NCI-H1694 (cell line): ENCODE measurements at places on chromosomes 1 and 21.

DNA sequence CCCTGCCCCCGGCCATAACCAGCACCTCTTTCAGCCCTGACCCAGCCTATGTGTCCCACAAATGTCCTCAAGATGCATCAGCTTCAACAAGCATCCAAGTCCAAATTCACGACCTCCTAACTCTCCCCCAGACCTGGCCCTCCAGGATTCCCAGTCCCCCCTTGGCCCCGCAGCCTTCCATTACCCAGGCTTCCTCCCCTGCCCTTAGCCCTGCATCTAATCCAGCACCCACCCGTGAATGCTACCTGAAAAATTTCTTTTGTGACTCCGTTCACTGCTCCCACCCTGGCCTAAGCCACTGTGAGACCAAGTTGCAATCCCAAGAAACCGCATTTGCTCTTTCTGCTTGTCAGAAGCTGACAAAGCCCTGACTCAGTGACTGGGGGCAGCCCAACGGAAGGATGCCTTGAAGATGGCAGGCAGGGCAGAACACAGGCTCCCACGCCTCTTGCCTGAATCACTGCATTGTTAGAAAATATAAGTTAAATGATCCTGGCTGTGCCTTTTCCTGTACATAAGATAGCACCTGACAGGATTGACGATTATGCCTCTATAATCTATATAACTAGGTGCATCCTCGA lies 939 bp upstream of the MFAP2 start:
- DNase-seq: no peak

GRCh38 chr1:66415866-66416265 lies 118.1 kb upstream of the SGIP1 start:
- no peak for DNase-seq

DNA sequence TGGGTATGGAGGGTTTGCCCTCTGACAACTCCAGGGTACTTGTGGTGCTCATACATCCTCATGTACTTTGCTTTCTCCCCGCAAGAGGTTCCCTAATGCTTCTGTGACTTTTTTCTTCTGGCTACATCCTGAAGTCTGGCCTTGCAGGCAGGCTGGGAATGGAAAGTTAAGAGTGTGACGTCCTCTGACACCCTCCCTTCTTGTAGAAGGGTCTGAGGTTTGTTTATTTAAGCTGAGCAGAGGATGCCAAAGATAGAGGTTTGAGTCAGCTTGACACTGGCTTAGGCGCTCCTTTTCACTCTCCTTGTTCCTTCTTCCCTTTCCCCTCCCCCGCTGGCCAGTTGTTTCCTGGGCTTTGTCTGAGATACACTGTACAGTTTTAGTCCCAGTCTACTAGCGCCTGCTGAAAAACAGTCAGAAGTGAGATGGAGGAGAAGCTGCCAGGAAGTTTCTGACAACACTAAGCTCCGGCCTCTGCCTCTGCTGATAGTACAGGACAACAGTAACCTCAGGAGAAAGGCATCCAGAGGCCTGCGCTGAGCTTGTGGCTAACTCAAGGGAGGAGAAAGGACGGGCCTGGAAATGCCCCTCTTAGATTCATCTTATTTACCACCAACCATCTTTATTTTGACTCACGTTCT lies at the start of gene MACF1:
Gene MACF1, plus strand, starts transcription at position 255 of the 641 bp plus-strand sequence. Its CDS starts 328 bp downstream, at position 583.
- DNase-seq: no peak

GRCh38 chr1:78497201-78497600 lies 6.4 kb downstream of the PTGFR start:
- no peak for DNase-seq

DNA sequence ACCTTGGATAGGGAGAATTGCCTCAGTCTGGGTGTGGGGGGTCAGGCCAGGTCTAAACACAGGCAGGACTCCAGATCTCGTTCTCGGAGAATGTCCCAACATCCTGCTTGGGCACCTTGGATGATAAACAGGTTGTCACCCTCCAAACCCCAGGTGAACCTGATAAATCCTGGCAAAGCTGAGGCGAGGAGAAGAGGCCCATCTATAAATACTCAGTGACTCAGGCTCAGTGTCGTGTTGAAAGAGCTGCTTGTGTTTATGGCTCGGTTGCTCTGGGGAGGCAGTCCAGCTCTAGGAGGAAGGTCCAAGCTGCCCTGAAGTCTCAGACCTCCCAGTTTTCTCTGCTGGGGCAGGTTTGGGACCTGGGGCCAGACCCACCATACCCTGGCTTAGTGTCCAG lies 15.8 kb upstream of the TRIM63 start:
- DNase-seq: no peak

- no peak for DNase-seq
These were observed 4.4 kb downstream of the NBPF1 start for GRCh38 chr1:16608838-16609560.

GRCh38 chr1:168400139-168400538 lies 119.5 kb downstream of the TBX19 start:
- DNase-seq: no peak

DNA sequence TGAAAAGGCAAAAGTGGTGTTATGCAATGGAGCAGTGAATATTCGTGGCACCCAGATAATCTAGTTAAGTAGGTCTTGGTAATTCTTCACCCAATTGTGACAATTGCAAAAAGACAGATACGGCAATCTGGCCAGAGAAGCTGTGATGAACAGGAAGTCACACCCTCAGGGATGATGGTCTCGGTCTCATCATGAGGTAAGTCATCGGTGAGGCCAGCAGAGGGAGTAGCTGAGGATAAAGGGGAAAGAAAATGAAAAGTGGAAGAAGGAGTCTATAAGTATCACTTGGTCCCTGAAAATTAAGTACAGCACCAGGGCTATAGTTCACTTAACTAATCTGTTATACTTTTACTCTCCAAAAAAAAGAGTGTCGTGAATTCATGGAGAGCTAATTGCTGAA lies 258.8 kb upstream of the NCAM2 start:
- peak; percentile 3 for DNase-seq

DNA sequence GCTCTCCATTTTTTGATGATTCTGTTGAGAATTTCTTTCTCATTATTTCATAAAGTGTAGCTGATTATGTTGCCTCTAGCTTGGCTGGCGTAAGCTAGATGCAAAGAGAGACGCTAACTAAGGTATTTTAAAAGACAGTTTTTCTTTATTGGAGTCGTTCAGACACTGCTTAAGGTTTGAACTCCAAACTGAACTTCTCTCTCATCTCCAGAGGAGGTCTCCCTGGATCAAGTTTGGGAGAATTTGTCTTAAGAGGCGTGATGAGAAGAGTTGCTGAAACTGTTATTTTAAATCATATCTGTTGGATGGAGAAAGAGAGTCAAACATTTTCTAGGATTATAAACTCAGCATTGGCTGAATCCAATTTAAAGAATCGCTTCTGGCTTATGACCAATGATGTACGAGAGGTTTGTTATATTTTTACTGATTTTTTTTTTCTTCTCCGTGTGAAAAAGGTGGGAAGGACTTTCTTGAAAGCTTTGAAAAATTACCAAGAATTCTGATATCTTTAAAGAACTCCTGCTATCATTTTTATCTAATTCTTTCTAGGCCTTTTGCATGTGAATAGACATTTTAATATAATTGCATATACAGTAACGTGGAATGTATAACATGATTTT lies 34.0 kb downstream of the MAP3K7CL start:
- peak; percentile 18 for DNase-seq
